ENCODE measurements at places on chromosomes 11 and 22.

- DNase-seq, result peak; percentile 53
Measured at GRCh38 chr22:44567846-44568493, 69.9 kb upstream of the RTL6 start.

GRCh38 chr22:23376256-23376655, 195.9 kb downstream of the BCR start:
- peak; percentile 26 for DNase-seq

GRCh38 chr22:42270176-42270509, 310 bp downstream of the TCF20 start:
- DNase-seq, result no peak

DNA sequence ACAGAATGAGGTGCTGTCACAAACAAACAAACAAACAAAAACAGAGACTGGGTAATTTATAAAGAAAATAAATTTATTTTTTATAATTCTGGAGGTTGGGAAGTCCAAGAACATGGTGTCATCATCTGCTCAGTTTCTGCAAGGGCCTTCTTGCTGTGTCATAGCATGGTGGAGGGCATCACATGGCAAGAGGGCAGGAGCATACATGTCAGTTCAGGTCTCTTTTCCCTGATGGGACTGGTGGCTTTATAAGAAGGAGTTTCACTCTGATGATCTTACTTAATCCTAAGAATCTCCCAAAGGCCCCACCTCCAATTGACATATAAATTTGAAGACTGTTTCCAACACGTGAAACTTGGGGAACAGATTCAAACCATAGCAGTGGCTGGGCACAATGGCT, 135.7 kb downstream of the NECTIN1 start:
- no peak for DNase-seq

GRCh38 chr11:35007277-35007676, 90.9 kb downstream of the PDHX start:
- no peak for DNase-seq

GRCh38 chr11:92136797-92137196, 87.8 kb upstream of the FAT3 start:
- DNase-seq, result no peak

GRCh38 chr11:85718991-85719807, 33.2 kb upstream of the CCDC89 start:
- DNase-seq, result no peak

- DNase-seq, result no peak
Measured at GRCh38 chr11:86175191-86175590, 69.4 kb upstream of the EED start.

DNA sequence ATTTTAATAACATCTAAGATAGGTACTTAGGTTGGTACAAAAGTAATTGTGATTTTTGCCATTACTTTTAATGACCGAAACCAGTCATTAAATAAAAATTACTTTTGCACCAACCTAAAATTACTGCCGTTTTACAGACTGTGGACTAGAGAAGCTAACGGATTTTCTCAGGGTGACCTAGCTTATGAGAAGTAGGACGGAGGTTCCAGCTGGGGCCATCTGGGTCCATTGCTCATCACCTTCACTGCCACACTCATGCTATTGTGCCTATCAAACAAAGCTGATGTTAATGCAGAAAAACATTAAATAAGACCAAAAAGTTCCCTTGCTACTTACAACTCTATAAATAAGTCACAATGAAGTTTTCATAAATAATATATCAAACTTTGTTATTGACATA, 38.9 kb downstream of the GRIA4 start:
- DNase-seq, result no peak

DNA sequence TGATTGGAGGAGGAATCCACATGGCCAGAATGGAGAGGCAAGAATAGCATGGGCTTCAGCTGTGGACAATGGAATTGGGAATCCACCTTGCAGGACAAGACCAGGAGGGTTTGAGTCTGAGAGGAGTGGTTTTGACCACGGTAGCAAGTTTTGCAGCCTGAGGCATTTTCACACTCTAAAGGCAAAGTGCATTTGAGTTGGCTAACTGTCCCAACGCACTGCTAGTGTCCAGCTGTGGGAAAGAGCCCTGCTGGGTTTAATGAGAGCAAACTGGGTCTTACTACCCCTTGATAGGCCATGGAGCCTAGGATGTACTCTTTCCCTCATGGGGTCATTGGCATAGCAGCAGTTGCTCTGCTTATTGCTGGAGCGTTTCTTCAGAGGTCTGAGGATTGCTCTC, at the start of gene OR5B2:
TSS of gene OR5B2 (minus strand) at position 101 of the 400 bp plus-strand sequence. CDS start 4,860 bp downstream, outside the sequence.
- no peak for DNase-seq

DNA sequence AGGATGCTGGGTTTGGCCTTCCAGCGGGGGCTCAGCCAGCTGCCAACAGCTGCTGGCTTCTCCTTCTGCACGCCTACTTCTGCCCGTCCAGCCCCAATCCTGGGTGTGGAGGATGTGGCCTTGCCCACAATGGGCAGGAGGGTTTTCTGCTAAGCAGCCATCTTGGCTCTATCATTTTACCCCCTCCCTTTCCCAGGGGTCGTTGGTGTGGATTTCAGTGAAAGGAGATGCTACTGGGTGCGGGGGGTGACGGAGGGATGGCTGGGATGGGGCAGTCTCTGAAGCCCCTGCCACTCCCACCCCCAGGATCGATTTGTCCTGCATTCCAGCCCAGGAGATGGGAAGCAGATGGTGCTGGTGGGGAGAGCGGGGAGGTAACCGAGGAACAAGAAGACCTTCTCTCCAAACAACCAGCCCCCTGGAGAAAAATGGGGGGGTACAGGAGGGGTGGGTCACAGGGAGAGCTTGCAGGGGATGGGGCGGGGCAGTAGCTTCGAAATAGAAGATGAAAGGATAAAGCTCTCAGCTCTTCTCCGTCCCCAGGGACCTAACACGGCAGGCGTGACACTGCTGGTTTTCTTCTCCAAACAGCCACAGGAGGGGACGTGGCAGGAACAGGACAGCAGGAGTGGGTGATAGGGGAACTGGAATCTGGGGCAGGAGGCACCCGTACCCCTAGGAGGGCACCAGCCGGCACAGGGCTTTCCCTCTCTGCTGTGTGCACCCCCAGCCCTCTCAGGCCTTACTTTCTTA, 68.9 kb downstream of the NECTIN1 start:
- DNase-seq, result no peak

- DNase-seq, result peak; percentile 10
Measured at GRCh38 chr22:48902001-48902869, 925.4 kb downstream of the BRD1 start.

DNA sequence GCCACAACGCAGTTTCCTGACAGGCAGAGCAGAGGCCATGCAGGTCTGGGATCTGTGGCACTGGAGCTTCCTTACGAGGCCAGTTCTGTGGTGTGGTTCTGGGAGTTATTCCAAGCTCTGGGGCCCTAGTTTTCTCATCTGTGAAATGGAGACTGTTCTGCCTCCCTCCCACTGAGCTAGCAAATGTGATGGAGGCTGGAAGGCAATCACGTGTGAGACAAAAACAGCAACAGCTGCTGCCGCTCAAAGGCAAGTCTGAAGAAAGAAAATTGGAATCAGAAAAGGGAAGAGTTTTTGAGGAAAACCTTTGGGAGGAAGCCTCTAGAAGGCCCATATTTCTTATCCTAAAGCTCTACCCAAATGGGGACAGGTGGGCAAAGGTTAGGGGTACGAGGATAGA, 8.3 kb upstream of the RIC3 start:
- no peak for DNase-seq

GRCh38 chr11:16239141-16240105, 116.9 kb downstream of the SOX6 start:
- DNase-seq, result no peak

DNA sequence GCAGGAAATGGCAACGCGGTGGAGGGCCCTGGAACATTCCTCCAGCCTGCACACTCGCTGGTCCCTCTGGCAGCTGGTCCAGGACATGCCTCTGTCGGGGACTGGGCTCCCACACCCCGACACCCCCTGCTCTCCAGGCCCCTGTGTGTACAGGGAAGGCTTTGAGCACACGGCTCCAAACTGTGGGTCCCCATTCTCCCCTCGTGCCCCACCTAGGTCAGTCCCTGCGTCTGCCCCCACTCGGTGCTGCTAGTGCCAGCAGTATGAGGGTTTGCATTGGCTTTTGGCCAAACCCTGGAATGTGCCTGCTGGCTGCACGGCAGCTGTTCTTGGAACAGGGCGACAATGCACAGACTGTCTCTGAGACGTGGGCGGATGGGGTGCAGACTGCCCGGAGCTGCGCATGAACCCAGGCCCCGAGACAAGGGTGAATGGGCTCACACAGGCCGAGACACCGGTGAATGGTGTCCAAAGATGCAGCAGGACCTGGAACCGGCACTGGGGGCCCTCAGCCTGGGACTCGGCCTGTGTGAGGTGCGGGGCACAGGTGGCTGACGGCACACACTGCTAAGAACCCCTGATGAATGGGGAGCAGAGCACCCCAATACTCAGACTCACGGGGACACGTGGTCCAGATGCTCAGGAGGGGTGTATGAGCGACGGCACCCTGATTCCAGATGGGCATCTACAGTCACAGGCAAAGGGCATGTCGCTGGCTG, 7.5 kb upstream of the SYT8 start:
- DNase-seq, result no peak

- no peak for DNase-seq
Measured at GRCh38 chr11:37905707-37906417, 1307.8 kb upstream of the RAG2 start.

GRCh38 chr22:26055693-26056092, 113.6 kb upstream of the SEZ6L start:
- DNase-seq, result no peak

GRCh38 chr11:4539603-4540219, 5.3 kb upstream of the OR52M1 start:
- DNase-seq, result peak; percentile 50

- DNase-seq, result no peak
Measured at GRCh38 chr11:113282898-113283437, 31.4 kb upstream of the TTC12 start.

- DNase-seq, result peak; percentile 69
Measured at GRCh38 chr11:68841718-68842426, at the start of gene CPT1A. TSS of gene CPT1A (minus strand) at chr11:68841916. CDS start at chr11:68815474, 26,442 bp downstream.

DNA sequence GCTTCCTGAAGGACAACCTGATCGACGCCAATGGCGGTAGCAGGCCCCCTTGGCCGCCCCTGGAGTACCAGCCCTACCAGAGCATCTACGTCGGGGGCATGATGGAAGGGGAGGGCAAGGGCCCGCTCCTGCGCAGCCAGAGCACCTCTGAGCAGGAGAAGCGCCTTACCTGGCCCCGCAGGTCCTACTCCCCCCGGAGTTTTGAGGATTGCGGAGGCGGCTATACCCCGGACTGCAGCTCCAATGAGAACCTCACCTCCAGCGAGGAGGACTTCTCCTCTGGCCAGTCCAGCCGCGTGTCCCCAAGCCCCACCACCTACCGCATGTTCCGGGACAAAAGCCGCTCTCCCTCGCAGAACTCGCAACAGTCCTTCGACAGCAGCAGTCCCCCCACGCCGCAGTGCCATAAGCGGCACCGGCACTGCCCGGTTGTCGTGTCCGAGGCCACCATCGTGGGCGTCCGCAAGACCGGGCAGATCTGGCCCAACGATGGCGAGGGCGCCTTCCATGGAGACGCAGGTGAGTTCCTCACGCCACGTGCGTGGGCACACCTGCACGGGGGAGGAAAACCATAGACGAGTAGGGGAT, 1.5 kb downstream of the BCR start:
- peak; percentile 22 for DNase-seq

DNA sequence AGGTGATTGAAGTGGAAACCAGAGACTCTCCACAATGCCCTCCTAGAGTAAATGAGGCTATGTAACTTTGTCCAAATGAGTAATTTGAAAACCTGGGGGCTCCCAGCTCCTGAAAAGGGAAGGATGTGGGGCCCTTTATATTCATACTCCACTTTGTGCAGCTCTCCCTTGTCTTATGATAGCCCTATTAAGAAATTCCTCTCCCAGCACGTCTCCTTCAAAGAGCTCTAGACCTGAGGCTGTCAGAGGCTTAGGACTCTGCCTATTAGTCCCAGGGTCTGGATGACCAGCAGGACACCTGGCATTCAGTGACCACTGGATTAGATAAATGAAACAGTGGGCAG, 2.1 kb downstream of the SLC43A1 start:
- DNase-seq, result no peak

GRCh38 chr11:119222308-119222707, 16.2 kb downstream of the CBL start:
- DNase-seq, result no peak

GRCh38 chr11:130486987-130487923, 38.8 kb downstream of the ADAMTS15 start:
- no peak for DNase-seq

GRCh38 chr11:62710001-62710345, 2.5 kb downstream of the GNG3 start:
- DNase-seq, result peak; percentile 24

DNA sequence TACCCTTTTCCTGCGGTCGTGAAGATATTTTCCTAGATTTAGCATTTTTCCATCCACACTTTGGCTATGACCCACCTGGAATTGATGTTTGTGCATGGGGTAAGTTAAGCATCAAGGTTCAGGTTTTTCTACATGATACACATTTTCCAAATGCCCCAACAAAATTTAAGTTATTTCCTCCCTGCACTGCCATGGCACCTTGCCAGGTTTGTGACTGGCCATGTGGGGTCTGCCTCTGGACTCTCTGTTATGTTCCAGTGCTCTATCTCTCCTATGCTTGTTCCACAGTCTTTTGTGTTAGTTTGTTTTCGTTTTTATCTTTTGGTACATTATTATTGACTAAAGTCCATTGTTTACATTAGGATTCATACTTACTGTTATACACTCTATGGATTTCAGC, 934.3 kb downstream of the TBC1D22A start:
- DNase-seq, result no peak

GRCh38 chr11:4713241-4713640, 8.7 kb downstream of the MMP26 start:
- DNase-seq, result no peak

DNA sequence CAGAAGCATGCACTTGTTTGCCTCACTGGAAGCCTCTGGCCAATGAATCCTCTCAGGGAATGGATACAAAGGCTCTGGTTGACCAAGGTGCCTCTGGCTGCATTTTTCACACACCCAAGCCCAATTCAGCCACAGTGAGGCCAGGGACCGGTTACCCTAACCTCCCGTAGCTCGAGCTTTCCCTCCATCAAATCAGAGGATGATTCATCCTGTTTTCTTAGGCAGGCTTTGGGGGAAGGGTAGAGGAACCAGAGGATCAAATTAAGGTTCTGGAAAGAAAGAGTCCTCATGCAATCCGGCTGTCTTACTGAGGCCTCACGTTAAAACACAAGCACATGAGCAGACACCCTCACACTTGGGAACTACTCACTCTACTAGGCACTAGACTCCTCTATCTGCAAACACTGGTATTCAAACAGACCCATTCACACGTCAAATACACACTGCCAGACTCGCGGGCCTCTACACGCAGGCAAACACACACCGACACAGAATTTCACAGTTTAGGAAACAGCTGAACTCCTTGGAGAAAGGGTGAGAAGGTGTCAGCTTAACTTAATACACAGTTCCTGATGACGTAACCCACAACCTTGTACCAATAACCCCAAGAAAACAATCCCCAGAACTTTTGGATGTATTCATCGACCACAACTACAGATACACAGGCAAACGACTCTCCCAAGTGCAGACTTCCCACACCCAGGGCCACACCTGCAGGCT, 12.4 kb downstream of the NRXN2 start:
- no peak for DNase-seq

GRCh38 chr22:39314251-39314971, 5.0 kb downstream of the RPL3 start:
- no peak for DNase-seq

- DNase-seq, result no peak
Measured at GRCh38 chr11:25163421-25163820, 666.6 kb downstream of the LUZP2 start.

GRCh38 chr22:47419239-47419638, 656.8 kb downstream of the TBC1D22A start:
- DNase-seq, result no peak
